ENCODE measurements at places on chromosomes 7 and 10.

GRCh38 chr7:76507723-76508406 lies 2.5 kb upstream of the UPK3B start:
- DNase-seq, result no peak

DNA sequence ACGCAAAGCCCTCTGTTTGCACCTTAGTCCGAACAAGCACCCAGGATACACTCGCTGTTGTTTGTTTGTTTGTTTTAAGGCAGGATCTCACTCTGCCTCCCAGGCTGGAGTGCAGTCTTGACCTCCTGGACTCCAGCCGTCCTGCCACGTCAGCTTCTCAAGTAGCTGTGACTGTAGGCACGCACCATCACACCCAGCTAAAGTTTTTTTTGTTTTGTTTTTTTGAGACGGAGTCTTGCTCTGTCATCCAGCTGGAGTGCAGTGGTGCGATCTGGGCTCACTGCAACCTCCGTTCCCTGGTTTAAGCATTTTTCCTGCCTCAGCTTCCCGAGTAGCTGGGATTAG lies 76.8 kb downstream of the CTBP2 start:
- DNase-seq, result no peak

- no peak for DNase-seq
Measured at GRCh38 chr10:99533496-99534449, 1.0 kb downstream of the NKX2-3 start.

GRCh38 chr7:133821171-133821570 lies 306.0 kb upstream of the LRGUK start:
- DNase-seq, result no peak

DNA sequence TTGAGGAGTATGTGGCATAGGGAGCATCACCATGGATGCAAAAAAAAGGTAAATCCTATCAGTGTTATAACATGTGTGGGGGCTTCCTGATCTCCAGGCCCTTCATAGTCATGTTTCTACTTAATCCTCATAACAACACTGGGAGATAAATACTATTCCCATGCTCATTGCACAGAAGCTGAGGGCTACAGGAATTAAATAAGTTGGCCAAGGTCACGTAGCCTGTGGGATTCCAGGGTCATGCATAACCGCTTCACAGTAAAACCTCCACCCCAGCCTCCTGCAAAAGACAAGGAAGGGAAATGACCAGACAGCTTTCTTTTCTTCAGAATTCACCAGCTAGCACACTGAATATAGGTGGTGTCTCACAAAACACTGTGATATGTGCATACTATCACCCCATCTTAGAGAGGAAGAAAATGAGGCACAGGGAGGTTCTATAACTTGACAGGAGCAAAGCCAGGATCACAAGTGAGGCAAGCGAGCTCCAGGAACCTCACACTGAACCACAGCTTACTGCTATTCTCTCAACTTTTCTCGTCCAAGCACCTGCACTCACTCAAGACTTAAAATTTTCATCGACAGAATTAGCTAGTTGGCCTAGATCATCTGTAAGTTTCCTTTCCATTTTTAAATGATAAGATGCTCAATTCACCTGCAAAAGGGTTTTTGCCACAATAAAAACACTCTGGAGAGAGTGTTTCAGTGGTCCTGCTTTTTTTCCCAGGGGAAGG lies 13.4 kb downstream of the JAZF1 start:
- no peak for DNase-seq

DNA sequence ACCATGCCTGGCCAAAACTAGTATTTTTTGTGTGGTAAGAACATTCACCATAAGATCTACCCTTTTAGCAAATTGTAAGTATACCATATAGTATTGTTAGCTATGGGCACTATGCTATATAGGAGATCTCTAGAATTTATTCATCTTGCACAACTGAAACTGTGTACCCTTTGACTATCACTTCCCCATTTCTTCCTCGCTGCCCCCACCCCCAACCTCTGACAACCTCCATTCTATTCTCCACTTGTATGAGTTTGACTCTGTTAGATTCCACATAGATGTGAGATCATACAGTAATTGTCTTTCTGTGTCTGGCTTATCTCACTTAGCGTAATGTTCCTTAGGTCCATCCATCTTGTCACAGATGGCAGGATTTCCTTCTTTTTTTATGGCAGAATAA lies 3.6 kb downstream of the CASP7 start:
- DNase-seq, result no peak

GRCh38 chr7:47786557-47787248 lies 161.6 kb downstream of the PKD1L1 start:
- no peak for DNase-seq

DNA sequence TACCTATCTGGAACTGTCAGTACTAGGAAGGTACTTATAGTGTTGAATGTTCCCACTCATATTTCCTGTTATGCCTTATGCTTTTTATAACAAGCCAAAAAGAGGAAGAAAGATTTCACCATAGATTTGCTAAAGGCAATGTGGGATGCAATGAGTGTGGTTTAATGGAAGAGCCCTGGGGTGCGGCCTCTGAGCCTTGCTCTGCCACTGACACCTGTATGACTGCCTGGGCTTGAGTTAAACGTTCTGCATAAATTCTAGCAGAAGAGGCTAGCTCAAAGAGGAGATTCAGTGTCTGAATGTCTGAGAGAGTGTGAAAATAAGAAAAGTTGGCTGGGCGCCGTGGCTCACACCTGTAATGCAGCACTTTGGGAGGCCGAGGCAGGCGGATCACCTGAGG lies 143.8 kb downstream of the TPST1 start:
- DNase-seq, result no peak

DNA sequence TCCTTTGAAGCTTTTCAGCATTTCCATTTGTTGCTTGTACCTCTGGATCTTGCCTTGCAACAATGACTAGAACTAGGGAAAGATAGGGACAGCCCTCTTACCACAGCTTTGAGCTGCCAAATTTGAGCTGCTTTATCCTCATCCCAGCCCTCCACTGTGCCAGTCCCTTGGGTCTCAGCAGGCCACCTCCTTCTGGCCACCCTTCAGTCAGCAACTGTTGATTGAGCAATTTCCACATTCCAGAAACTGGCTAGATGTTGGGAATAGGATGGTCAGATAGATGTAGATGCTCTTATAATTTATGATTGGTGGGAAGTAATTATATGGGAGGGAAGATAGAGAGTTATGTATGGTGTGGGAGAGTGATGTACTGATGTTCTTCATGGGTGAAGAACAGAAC lies 100.1 kb downstream of the ST7 start:
- no peak for DNase-seq

DNA sequence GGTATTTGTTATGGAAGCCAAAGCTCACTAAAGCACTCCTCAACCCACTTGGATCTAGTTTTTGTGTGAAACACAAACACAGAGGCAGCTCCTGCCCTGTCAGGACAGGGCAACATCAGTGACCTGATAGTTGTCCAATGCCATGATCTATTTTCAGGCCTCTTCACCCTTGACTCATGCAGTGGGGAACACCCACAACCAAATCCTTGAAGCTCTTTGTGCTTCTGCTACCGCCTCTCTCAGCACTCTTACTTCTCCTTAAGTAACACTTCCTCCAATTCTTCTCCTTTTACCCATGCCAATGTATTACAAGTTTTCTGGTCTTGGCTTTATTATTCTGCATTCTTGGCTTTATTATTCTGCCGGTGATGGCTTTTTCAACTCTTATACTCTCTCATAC lies 425.3 kb downstream of the INHBA start:
- DNase-seq, result no peak

GRCh38 chr7:50531401-50531911 lies 33.7 kb downstream of the DDC start:
- DNase-seq, result peak; percentile 71

- no peak for DNase-seq
Measured at GRCh38 chr10:69360485-69361302, 56.0 kb downstream of the TACR2 start.

GRCh38 chr10:26858707-26859034 lies 2.1 kb downstream of the ABI1 start:
- DNase-seq, result no peak

GRCh38 chr7:19747740-19748339 lies 25.6 kb downstream of the TMEM196 start:
- DNase-seq, result peak; percentile 22

DNA sequence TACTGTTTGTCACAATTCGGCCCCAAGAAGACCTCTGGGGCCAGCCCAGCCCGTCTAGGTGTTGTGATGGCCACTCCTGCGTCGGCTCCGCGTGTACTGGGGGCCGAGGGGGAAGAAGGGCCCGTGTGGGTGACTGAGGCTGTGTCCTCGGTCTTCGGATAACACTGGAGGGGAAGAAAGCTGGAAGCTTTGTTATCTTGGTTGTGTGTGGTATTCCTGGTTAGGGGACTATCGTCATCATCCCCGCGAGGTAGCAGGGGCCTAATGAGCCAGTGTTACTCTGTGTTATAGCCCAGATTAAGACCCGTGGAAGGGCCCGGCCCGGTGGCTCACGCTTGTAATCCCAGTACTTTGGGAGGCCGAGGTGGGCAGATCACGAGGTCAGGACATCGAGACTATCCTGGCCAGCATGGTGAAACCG lies 854 bp downstream of the MTG1 start:
- DNase-seq, result no peak

DNA sequence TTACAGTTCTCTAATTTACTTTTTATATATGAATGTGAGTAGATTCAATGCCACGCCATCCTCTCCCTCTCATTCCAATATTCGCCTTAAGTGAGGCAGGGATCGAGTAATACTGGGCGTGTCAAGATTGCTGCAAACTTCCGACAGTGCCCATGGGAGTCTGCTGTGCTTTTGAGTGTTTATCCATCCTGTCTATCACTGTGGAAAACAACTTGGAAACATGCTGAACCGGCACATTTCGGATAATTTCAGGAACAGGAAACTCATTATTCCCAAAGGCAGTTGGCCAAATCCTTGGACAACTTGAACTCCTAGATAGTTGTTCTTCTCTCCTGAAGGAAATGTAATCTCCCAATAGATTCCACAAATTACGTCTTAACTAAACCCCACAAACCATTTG lies 28.5 kb downstream of the PIP4K2A start:
- DNase-seq, result no peak

- DNase-seq, result no peak
Measured at GRCh38 chr10:122091722-122092121, 102.8 kb downstream of the TACC2 start.

GRCh38 chr7:149720372-149721083 lies 52.9 kb downstream of the ZNF467 start:
- DNase-seq, result no peak

DNA sequence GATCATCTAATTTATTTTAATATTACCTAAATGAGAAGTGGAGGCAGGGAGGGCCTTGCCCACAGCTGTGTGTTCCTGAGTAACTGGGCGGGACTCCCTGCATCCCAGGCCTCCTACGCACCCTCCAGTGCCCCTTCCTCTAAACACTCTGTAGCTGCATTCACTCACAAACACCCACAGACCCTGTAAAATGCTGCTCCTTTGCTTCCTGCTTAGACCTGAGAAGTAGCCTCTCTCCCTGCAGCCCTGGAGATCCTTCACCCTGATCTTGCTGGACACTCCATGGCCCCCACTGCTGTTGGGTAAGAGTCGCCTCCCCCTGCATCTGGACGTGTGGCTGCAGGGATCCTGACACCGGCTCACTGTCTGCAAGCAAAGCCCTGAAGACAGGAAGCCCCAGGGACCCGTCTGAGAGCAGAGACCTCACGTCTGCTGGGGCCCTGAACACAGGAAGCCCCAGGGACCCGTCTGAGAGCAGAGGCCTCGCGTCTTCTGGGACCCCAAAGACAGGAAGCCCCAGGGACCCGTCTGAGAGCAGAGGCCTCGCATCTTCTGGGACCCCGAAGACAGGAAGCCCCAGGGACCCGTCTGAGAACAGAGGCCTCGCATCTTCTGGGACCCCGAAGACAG lies 589.8 kb downstream of the DNAJB6 start:
- no peak for DNase-seq

DNA sequence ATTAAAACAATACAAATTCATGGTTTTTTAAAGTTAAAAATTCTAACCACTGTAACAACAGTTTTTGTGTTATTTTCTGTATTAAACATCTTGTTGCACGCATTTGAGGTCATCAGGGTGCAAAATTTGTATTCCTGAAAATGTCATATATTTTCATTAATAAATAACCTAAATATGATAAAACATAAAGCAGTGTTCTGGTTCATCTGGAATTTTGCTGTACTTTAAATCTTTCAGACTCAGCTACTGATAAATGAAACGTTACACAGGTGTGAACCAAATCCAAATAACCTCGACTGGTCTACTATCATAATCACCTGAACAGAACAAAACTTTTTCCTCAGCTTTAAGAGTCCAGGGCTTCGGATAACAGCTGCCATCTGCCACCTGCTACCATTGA lies 6.9 kb downstream of the IFIT2 start:
- no peak for DNase-seq

GRCh38 chr10:114131094-114131493 lies 42.9 kb downstream of the CCDC186 start:
- no peak for DNase-seq

- no peak for DNase-seq
Measured at GRCh38 chr10:74081941-74082718, 68.5 kb downstream of the AP3M1 start.

DNA sequence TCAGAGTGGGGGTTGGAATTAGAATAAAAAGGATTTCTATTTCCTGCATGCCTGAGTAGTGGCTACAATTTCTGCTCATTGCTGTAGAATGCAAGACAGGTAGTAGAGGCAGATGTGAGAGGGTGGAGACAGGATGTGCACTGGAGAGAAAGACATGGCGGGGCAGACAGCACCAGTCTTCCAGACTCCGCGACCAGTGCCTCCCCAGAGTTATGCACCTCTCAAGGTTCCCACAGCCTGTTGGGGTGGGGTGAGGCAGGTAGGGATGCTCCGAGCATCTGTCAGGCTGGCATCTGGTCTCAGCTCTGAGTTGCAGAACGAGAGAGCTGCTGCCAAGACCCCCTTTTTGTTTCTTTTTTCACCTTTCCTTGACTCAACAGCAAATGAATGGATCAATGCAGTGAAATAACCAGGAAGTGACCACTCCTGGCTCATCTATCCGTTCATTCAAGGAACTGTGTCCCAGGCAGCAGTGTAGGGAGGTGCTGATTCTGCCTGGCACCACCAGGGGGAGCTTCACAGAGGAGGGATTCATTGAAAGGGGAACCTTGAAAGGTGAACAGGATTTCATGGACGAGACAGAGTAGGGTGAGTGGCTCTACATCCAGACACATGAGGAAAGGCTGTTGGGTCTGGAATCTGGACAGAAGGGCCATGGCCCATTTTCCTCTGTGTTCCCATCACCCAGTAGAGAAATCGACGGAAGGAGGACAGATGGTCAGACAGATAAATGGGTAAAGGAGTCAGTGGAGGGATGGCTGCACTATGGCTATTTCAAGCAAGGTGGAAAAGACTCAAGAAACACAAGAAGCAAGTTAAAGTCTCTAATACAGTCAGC lies 17.2 kb upstream of the SLC18A3 start:
- peak; percentile 71 for DNase-seq

GRCh38 chr10:12540341-12540781 lies 191.0 kb downstream of the CAMK1D start:
- peak; percentile 21 for DNase-seq

DNA sequence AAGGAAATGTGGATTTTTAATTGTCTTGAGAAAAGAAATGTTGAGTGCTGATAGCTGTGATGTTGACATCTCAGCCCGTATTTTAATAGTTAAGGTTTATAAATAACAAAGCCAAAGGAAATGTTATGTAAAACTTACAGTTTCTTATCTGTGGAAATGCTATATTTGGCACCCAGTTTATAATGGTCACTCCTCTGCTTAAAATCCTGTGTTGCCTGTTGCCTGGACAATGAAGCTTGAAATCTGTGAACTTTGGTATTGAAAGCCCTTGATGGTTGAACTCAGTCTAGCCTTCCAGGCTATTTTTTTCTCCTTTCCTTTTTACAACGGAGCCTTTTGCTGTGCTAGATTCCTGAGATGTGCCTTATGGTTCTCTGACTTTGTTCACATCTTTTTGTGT lies 46.5 kb downstream of the MCU start:
- DNase-seq, result no peak

All from activated CD4-positive, alpha-beta T cell treated with anti-CD3 and anti-CD28 coated beads, Interleukin-2, Interleukin-6, amounts not matched to agents 100 ng/mL and 50 ng/mL, durations not matched to agents 16 hours and 8 hours (primary cell).